ENCODE measurements at places on chromosomes 6 and 20.
A peak's percentile ranks its signal among the peaks of the same experiment; 100 is the strongest.

DNA sequence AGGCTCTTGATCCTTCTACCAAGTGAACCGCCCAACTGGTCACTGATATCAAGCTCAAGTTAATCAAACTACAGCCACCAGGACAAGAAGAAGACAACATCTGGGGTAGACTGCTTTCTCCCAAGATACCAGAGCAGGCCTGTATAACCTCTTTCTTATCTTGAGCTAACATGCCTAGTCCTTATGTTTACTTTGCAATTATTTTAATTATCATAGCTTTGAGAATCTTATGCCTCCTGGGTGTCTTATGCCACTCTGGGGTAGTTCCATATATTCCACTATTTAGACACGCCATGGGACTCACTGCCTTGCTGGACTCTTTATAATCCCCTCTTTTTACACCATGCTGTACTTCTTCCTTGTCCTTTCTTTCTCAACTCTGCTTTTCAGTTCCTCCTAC is 41.5 kb upstream of the ECI2 start:
- no peak for DNase-seq

- DNase-seq, result no peak
These were observed 108.4 kb upstream of the MAP3K7 start for GRCh38 chr6:90695316-90695715.

- DNase-seq, result no peak
These were observed 417 bp downstream of the VAPB start for GRCh38 chr20:58389324-58389967.

DNA sequence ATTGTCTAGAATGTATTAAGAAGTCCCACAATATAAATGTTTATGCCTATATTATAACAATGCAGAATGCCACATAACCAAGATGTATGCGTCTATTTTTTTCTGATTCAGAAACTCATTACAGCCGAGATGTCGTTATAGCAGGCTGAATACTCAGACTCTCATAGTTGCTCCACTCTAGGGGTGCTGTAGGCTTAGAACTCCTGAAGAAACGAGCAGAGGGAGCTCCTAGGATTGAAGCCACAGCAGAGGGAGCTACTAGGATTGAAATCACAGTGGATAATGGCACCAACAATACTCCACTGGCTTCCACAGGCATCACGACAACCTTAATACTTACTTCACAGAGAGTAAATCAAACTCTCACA is 208.9 kb downstream of the KIF16B start:
- DNase-seq, result no peak

GRCh38 chr6:125285936-125286335 is 15.8 kb downstream of the HDDC2 start:
- DNase-seq, result no peak

GRCh38 chr6:27494987-27495385 is 22.1 kb upstream of the ZNF184 start:
- DNase-seq, result no peak

DNA sequence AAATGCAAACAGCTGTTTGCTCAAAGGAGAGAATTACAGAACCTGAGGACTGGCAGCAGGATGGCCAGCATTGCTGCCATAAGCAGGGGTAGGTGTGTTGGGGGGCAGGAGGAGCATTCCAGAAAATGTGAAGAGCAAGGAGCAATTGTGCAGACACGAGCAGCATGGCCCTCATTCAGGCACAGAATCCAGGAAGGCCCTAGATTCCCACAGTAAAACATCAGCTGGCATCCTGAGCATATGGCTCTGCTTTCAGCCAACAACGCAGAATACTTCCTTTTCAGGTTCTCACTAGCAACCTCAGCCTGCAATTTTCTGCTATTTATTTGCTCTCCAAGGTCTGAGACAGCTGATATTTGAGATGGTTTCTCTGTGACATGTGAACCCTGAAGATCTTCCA is 243.4 kb upstream of the POU3F2 start:
- DNase-seq, result no peak

- peak; percentile 42 for DNase-seq
These were observed 16.4 kb downstream of the ZNF311 start for GRCh38 chr6:28988536-28989311.

DNA sequence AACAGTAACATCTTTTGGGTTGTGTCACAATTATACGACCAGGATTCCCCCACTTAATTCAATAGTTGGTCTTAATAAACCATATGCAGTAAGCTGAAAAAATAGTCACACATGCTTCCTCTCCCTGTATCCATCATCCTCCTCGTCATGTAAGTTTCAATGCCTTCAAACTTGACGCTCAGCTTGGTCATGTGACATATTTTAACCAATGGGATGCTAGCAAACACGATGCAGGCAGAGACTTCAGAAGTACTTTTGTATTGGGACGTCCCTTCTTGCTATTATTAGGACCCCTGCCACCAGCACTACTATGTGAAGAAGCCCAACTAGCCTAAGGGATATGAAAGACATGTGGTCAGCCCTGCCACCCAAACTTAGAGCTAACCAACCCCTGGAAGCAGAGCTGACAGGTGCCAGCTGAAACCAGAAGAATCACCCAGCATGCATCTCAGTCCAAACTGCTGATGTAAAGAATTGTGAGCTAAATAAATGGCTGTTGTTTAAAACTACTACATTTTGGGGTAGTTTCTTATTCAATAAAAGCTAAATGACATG is 49.3 kb downstream of the CGA start:
- DNase-seq, result no peak

DNA sequence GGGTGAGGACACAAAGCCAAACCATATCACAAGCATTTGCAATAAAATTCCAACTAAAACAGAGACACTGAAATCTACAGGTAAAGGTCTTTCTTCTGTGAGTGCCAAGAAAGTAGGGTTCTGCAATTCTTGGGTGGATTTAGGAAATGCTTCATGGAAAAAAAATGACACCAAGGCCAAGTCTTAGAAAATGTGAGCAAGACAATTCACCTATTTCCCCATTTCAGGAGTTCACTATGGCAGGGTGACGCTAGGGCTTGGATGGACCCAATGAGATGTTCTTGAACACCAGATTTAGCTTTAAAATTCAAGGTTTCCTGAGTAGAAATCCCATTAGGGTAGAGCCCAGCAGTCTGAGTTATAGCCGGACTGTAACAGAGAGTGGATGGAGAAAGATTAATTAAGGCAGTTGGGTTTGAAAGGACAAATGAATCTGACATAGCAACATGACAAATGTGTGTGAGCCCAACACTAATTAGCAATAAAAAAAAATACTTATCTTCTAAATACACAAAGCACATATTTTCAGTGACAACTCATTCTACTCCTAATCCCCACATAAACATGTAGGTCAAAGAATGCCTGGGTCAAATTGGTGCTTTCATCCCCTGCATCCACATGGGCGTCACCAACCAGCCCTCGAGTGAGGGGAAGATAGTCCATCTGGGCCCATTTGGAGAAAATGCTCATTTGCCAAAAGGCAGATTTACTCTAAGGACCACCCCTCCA is 180.4 kb upstream of the JARID2 start:
- DNase-seq, result no peak

DNA sequence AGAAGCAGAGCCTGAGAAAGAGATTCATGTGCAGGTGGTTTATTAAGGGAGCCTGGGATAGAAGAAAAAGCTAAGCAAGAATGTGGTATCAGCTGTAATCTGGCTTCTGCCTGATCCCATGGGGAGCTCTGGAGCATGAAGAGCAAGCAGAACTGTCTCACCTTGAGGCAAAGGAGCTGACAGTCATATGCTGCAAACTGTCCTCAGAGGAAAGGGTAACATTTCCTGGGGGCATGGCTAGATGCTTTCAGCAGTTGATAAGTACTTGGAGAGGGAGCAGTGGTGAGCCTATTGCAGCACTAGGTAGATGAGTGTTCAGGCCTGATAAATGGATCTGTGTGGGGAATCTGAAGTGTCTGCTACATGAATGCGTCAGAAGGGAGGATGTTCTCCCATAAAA is 621.5 kb upstream of the BTBD3 start:
- DNase-seq, result no peak

- no peak for DNase-seq
These were observed 21.6 kb downstream of the TFEB start for GRCh38 chr6:41713650-41714291.

GRCh38 chr20:49584418-49585382 is 16.8 kb upstream of the PTGIS start:
- no peak for DNase-seq

GRCh38 chr6:336159-337114 is 44.1 kb downstream of the DUSP22 start:
- DNase-seq, result no peak

- DNase-seq, result no peak
These were observed 174.0 kb downstream of the THBS2 start for GRCh38 chr6:169079650-169080049.

DNA sequence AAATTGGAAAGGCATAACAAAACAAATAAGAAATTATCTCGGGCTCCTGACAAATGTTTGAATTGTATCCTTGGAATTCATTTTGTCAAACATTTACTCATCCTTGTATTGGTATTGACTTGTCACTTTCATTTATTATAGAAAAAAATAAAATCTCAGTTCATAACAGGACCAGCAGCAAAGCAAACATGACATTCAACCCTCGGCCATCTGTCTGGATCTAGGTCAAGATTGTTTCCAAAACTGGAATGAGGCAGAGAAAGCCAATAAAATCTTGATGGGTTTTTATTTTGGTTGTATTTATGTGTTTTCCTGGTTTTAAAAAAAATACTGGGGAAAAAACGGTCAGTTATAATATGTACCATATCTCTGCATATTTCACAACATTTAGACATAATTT is 42.9 kb upstream of the FABP7 start:
- no peak for DNase-seq

DNA sequence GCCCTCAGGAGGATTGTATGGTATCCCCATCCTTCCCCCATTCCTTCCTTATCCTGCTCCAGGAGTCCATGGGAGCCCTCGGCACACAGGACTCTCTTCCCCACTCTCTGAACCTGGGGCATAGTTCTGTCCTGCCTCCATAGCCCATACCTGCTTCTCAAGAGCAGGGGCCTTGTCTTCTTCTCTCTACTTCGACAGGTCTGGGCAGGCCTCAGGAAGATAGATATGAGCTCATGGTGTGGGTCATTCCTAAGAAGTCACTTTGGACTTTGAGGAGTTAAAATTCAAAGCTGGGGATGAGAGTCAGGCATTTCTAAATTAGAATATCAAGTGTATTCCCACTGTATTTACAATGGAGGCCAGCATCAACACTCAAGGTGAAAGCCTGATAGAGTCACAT is 8.4 kb upstream of the ADA start:
- no peak for DNase-seq

- no peak for DNase-seq
These were observed 1288.1 kb upstream of the MAP3K7 start for GRCh38 chr6:91874971-91875370.

DNA sequence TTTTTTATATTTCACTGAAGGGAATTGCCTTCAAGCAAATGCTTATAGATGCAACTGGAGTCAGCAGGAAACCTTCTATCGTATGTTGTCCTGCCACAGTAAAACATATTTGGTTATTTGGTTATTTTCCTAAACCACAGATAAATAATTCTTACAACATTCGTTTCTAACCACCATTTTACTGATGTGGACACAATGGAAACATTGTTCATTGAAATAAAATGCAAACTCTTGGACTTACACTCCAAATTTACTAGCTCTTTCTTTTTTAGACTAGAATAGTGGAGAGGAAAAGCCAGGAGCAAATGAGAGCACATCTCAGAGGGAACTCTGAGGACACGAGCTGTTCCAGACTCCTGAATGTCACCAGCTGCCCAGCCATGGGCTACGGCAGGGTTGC is 114.8 kb downstream of the RPS12 start:
- no peak for DNase-seq

DNA sequence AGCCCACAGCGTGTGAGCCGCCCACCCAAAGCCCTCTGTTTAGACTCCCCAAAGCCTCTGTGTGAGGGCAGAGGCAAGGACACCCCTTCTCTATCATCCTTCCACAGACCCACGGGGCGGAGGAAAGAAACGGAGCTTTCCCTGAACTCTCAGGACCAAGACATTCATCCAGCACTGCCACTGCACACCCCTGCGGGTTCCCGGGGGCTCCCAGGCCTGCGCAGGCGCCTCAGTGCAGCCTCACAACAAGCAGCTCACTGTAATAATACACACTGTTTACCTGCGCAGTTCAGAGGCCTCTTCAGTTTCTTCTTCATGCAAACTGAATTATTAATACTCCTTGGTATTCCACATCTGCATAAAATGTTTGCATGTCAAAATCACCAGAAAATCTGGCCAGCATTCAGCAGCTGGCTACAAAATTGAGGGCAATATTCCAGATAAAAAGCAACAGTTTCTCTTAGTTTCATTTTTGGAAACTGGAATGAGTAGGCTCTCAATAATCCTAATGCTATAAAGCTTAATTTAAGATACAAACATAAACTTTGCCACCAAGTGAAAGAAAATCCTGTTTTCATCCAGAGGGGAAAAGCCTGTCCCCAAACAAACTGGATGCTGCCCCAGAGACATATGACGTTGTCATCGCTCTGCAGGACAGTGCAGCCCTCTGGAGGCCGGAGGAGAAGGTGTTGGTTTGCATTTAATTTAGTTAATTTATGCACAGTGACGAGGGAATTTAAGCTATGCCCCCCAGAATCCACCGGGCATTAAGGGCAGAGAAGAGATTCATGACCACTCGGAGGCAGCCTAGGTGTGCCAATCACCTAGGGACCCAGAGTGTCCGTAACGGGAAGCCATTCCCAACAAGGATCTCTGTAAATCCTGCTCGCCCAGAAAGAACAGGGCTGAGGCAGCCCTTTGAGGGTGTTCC is 45.3 kb downstream of the NINL start:
- DNase-seq, result no peak

- DNase-seq, result no peak
These were observed 44.2 kb upstream of the TNFRSF21 start for GRCh38 chr6:47353871-47354270.

- no peak for DNase-seq
These were observed 69.4 kb downstream of the BACH2 start for GRCh38 chr6:90227213-90227612.

DNA sequence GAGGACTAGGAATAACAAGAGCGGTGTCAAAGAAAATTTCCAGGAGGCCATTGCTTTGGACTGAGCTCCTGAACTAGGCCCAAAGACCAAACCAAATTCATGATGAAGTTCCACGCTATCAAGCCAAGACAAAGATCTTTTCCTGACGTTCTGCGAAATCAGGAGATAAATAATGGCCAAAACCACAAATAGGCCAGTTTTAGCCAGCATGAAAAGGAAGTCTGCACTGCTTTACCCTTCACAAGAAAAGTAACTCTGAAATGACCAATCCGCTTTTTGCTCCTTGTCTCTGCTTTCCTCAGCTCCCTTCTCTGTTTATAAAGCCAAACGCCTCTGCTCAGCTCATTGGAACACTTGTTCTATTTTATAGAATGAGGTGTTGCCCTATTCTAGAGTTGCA is 6.7 kb downstream of the NCOA5 start:
- DNase-seq, result no peak

Measured in activated CD4-positive, alpha-beta T cell treated with anti-CD3 and anti-CD28 coated beads for 24 hours (primary cell).